ENCODE measurements at places on chromosomes 3 and 15.

- no peak for DNase-seq
- no peak overlapping the region for H3K4me3 ChIP-seq
- H3K36me3 ChIP-seq = peaks cover 18% of the 10 kb centered on the region
- no peak overlapping the region for H3K27ac ChIP-seq
- H3K4me1 ChIP-seq = no peaks in the 10 kb centered on the region
- H3K27me3 ChIP-seq = no peaks in the 10 kb centered on the region
These were observed 10.0 kb downstream of the RPL32 start for GRCh38 chr3:12831301-12831866.

DNA sequence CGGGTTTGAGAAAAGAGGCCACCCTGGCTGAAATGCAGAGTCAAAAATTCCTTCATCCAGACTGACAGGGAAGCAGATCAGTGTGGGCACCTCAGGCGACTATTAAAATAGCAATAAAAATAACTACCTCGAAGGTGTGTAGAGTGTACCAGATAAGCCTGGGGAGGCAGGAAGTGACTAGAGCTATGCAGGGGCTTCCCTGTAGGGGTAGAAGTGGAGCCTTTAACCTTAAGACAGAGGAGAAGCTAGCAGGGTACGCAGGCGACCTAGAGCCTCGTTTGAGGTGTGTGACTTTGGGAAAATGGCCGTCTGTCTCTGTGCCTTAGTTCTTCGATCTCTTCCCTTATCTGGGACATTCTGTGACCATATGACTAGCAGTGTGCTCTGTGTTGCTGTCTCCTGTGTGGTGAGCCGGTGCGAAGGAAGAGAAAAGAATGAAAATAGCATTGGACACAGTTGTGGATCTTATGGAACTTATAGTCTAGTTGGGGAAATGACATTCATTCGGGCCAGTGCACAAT, 17.6 kb downstream of the BHLHE40 start:
- H3K4me3 ChIP-seq = no peak overlapping the region
- no peak for DNase-seq
- H3K36me3 ChIP-seq = no peaks in the 10 kb centered on the region
- no peak overlapping the region for H3K27ac ChIP-seq

DNA sequence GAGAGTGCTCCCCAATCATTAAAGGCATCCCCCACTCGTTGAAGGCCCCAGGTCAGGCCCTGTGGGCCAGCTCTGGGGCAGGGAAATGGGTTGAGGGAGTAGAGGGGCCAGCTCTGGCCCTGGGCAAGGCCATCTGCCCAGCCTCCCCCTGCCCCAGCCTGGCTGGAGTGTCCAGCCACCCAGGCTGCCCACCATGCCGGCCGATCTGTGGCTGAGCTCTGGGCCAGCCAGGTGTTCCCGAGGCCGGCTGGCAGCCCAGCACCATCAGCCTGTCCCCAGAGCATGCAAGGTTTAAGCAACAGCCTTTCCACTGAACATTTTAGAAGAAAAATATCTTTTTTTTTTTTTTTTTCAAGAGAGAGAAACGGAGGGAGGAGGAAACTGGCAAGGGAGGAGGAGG, 62.8 kb upstream of the LINGO1 start:
- H3K4me1 ChIP-seq = no peaks in the 10 kb centered on the region
- H3K4me3 ChIP-seq = no peak overlapping the region
- no peaks in the 10 kb centered on the region for H3K36me3 ChIP-seq
- no peak for DNase-seq
- no peaks in the 10 kb centered on the region for H3K27me3 ChIP-seq

GRCh38 chr3:155676252-155676981, 68.5 kb downstream of the PLCH1 start:
- no peak overlapping the region for H3K27ac ChIP-seq
- peak; percentile 21 for DNase-seq
- H3K4me1 ChIP-seq = no peaks in the 10 kb centered on the region
- no peaks in the 10 kb centered on the region for H3K36me3 ChIP-seq

GRCh38 chr3:134038716-134039115, 9.0 kb upstream of the SLCO2A1 start:
- H3K4me1 ChIP-seq = no peaks in the 10 kb centered on the region
- no peaks in the 10 kb centered on the region for H3K27me3 ChIP-seq
- no peaks in the 10 kb centered on the region for H3K36me3 ChIP-seq
- H3K4me3 ChIP-seq = no peak overlapping the region

Data from body of pancreas (tissue), 4 donors.